Forelimb muscle (tissue), 1 donor: ENCODE measurements at places on chromosomes 13 and 19. TPM values are rescaled to one million over a fixed set of nuclear protein-coding genes. Genes with fewer than 3 reads are reported as not detected.

ZNF888 gene
- polyA plus RNA-seq, result 3.3 TPM

ADPRHL1 gene
- 295 TPM for polyA plus RNA-seq

C1QTNF9 gene
- polyA plus RNA-seq, result 4.9 TPM

SLC5A5 gene
- polyA plus RNA-seq, result not detected

CD37 gene
- polyA plus RNA-seq, result 19.9 TPM

CGB1 gene
- not detected for polyA plus RNA-seq

COL4A1 gene
- 566 TPM for polyA plus RNA-seq

HSD17B14 gene
- 3.1 TPM for polyA plus RNA-seq

NCR1 gene
- 0.53 TPM for polyA plus RNA-seq

F10 gene
- polyA plus RNA-seq, result 16.9 TPM

FGF22 gene
- 0.20 TPM for polyA plus RNA-seq

CGB8 gene
- polyA plus RNA-seq, result not detected

SOX1 gene
- polyA plus RNA-seq, result 0.05 TPM

FCHO1 gene
- polyA plus RNA-seq, result 0.83 TPM

CNMD gene
- 0.57 TPM for polyA plus RNA-seq

WDR87 gene
- polyA plus RNA-seq, result 0.19 TPM

FUT2 gene
- polyA plus RNA-seq, result 0.83 TPM

SHISA2 gene
- polyA plus RNA-seq, result 59.8 TPM

LIM2 gene
- polyA plus RNA-seq, result not detected

FRY gene
- polyA plus RNA-seq, result 53.1 TPM
